RWPE1 (cell line): ENCODE measurements at places on chromosomes 13 and 19.

GRCh38 chr13:30567072-30567471 is 50.6 kb upstream of the USPL1 start:
- no peak for DNase-seq

DNA sequence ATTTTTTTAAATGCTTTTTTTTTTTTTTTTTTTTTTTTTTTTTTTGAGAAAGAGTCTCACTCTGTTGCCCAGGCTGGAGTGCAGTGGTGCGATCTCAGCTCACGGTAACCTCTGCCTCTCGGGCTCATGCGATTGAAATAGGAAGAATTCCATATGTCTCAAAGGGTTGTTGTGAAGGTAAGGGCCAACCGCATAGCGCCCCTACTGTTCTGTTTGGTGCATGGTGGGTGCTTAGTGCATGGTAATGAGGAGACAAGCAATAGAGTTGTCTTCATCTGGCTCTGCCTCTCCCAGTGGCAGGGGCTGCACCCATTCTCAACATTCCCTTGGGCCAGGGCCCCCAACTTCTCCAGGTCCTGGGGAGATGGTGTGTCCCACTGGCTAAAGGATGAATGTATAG is 68.7 kb downstream of the RASL11A start:
- DNase-seq = peak; percentile 41

DNA sequence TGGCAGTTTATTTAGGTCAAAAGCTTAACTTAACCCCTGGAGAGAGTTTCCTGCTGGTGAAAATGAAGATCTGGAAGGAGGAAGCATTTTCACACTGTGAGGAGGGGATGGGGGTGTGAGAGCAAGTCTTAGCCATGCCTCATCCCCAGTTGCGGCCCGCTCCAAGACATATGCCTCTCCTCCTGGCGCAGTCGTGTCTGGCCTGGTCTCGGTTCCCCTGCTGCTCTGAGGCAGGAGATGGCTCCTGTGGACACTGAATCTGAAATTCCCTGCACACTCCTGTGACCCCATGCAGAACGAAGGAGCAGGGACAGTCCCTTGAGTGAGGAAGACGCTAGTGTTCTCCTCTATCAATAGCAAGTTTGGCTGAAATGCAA is 360 bp upstream of the ZNF69 start:
- no peak for DNase-seq

DNA sequence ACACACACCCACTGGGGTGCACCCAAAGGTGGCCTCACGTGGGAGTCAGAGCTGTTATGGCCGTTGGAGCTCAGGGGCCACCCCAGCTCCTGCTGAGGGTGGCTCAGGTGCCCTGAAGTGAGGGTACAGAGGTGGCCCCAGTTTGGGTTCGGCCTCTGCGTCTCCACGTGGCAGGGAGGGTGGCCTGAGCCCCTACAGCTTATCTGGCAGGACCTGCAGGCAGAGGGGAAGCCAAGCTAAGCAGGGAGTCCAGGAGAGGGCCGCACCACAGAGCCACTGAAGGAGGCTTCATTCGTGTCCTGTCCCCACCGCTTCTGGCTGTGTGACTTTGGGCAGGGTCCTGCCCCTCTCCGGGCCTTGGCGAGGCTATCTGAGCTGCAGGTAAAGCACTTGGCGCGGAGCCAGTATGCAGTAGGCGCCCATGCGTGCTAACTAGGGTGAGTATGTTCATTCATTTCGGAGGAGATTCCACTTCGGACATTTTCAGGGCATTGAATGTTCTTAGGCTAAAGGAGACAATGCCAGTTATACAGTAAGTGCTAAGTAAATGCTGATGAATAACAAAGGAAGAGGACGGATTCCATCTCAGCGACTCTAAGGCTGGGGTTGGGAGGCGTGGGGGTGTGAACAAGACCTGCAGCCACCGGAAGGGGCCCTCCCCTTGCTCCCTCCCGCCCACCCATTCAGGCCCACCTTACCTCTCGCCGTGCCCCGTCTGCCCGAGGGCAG is 4.9 kb downstream of the REX1BD start:
- DNase-seq = no peak

DNA sequence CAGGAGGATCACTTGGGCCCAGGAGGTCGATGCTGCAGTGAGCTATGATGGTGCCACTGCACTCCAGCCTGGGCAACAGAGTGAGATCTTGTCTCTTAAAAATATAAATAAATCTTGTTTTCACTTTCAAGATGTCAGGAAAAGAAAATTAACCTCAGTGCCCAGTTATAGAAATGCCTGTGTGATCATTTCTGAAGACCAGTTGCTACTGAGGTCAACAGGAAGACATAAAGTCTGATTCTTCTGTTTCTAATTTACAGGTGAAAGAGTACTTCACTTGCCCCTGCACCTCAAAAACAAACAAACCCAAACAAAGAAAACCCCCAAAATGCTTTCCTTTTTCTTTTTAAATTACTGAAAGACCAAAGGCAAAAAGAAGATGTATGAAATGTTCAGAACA is 174.3 kb upstream of the NBEA start:
- no peak for DNase-seq

DNA sequence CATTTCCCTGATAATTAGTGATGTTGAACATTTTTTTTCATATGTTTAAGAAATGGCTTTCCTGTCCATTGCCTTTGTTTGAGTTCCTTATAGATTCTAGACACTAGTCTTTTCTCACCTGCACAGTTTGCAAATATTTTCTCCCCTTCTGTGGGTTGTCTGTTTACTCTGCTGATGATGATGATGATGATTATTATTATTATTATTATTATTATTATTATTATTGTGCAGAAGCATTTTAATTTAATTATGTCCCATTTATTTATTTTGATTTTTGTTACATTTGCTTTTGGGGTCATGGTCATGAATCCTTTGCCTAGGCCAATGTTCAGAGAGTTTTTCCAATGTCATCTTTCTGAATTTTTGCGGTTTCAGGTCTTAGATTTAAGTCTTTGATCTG is 492.5 kb upstream of the TSHZ3 start:
- DNase-seq = no peak

GRCh38 chr19:13441810-13442512 is 64.3 kb downstream of the CACNA1A start:
- DNase-seq = peak; percentile 58

DNA sequence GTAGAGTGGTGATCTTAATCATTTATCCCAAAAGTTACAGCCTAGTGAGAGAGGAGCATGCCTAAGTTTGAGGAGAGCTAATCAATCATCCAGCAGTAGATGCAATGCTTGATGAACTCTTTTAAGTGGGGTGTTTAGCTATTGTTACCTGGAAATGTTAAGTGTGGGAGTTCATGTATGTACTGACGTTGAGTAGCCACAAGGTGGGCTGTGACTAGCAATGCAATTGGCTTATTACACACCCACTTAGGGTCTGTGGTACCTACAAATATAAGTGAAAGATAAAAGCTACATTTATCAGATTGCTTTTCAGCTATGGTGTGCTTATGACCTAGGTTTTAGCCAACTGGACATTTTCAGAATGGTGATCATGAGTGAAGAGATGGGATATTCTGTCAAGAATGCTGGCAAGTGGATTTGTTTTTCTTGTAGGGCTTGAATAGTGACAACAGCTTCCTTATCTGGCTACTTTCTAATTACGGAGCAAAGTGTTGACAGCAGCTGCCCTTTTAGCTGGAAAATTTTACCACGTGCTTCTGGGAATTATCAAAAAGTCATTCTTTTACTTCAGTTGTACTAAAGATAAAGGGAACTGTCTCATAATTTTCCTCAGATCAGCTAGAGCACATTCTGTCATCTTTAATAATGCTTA is 170.6 kb downstream of the POSTN start:
- DNase-seq = no peak

- DNase-seq = no peak
These were observed 14.6 kb upstream of the GPC5 start for GRCh38 chr13:91383836-91384235.

DNA sequence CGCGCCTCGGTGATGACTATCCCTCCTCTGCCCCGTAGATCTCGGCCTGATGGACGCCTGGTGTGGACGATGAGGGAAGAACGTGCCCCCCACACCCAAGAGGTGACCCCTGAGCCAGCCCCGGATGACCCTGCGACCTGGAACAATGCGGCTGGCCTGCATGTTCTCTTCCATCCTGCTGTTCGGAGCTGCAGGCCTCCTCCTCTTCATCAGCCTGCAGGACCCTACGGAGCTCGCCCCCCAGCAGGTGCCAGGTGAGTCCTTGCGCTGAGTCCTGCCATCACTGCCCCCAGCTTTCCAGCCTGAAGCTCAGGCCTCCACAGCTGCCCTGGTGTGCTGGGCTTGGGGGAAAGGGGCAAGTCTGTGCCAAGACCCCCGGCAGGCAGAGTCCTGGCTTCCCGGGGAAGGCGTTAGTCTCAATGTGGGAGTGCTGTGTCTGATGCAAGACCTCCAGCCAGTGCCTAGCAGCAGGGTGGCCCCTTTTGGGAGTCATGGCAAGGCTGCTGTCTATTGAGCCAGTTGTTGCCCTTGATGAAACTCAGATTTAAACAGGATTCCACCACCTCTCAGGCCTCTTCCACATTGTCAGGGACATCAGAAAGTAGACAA is 67.5 kb downstream of the CHST8 start:
- DNase-seq = no peak
